ENCODE measurements at places on chromosomes 6 and 20.

GRCh38 chr20:62195075-62195405 lies 12.2 kb downstream of the MTG2 start:
- no peak for DNase-seq

- no peak for DNase-seq
Measured at GRCh38 chr6:159298840-159299239, 129.6 kb downstream of the FNDC1 start.

DNA sequence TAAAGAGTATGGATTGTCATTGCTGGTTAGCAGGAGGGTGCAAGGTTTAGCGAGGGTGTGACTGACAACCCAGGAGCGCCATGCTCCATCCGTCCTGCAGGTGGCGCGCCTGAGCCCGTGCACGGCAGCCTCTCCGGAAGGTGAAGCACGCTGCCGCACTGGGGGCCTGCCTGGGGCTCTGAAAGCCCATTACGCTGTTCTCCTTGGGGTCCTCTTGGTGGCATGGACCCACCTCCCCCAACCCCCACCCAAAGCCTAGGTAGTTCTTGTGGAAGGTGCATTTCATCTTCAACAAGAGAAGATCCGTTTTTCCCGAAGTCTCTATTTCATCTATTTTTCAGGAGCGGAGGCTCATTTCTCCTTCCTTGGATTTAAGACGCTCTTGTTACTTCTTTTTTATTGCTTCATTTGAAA lies 197.4 kb upstream of the KCNG1 start:
- peak; percentile 19 for DNase-seq

GRCh38 chr6:14442242-14442641 lies 324.7 kb downstream of the CD83 start:
- DNase-seq, result no peak

- no peak for DNase-seq
Measured at GRCh38 chr6:164721460-164721859, 587.9 kb downstream of the C6orf118 start.

- DNase-seq, result no peak
Measured at GRCh38 chr6:127178746-127179145, 60.3 kb downstream of the RSPO3 start.

- no peak for DNase-seq
Measured at GRCh38 chr20:7038029-7038428, 270.5 kb downstream of the BMP2 start.

- DNase-seq, result no peak
Measured at GRCh38 chr20:11682285-11682684, 235.4 kb upstream of the BTBD3 start.

DNA sequence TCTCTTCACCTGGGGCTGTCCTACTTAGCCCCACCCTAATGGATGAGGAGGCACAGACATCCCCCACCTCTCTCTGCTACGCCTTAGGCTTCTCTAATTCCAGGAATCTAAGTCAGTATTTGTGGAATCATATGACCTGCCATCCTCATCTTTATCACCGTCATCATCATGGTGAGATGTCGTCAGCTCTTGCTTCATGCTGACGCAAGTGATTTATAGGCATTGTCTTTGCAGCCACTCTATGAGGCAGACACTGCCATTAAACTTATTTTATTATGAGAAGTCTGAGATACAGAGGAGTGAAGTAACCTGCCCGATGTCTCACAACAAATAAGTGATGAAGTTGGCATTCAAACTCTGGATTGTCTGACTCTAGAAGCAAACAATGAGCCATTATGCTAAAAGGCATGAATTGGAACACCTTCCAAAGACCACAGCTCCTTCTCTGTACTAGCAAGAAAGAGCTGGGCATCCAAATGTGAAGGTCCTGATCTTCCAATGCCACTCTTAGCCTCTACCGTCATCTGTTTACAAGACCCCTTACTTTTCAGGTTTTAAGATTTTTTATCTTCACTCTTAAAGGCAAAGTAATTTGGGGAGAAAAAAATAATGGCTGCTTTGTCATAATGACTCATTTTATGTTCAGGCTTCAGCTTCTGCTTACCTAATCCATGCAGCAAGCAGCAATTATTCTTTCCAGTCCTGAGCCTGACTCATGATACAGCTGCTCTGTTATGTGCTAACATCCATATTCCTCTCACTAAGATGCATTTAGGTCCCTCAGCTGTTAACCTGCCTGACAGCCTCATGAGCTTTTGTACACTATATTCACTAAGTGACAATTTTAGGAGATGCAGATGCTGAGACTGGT lies 113.7 kb upstream of the BCLAF1 start:
- DNase-seq, result no peak

Measured in CD4-positive, alpha-beta T cell treated with Interleukin-4 for 1 hour (primary cell).